Lower leg skin (tissue), 4 donors: ENCODE measurements at places on chromosomes 3 and 15. TPM values are rescaled to one million over a fixed set of nuclear protein-coding genes. Genes with fewer than 3 reads are reported as not detected.

TERC gene
- 128 TPM for total RNA-seq

HTR3E gene
- not detected for total RNA-seq

SLC22A14 gene
- total RNA-seq = not detected

DGKG gene
- total RNA-seq = 1.9 TPM

SLC12A8 gene
- 3.4 TPM for total RNA-seq

SENP7 gene
- 13.2 TPM for total RNA-seq

BCHE gene
- total RNA-seq = 5.7 TPM

SPSB4 gene
- total RNA-seq = 0.10 TPM

CYP19A1 gene
- 0.51 TPM for total RNA-seq

TNFAIP8L3 gene
- 24.0 TPM for total RNA-seq

CD200R1L gene
- total RNA-seq = not detected

SLC6A20 gene
- 0.44 TPM for total RNA-seq

CEMIP gene
- total RNA-seq = 5.2 TPM

SHC4 gene
- total RNA-seq = 2.3 TPM

TGM4 gene
- total RNA-seq = 0.26 TPM

UROC1 gene
- not detected for total RNA-seq

GYG1 gene
- 7.6 TPM for total RNA-seq

ISLR2 gene
- total RNA-seq = 0.91 TPM

NSMCE3 gene
- 8.8 TPM for total RNA-seq

ARNT2 gene
- 8.7 TPM for total RNA-seq

GTF2A2 gene
- total RNA-seq = 32.7 TPM

SLC27A2 gene
- total RNA-seq = 0.63 TPM

COL7A1 gene
- total RNA-seq = 208 TPM

IL5RA gene
- total RNA-seq = not detected

DNAJC13 gene
- 34.3 TPM for total RNA-seq

SERINC4 gene
- total RNA-seq = not detected

CASR gene
- total RNA-seq = not detected

VGLL4 gene
- total RNA-seq = 81.0 TPM

RBPMS2 gene
- total RNA-seq = not detected

ISLR gene
- total RNA-seq = 41.3 TPM

GRK7 gene
- not detected for total RNA-seq

GPR176 gene
- 0.53 TPM for total RNA-seq

DPPA2 gene
- not detected for total RNA-seq

C3orf52 gene
- 118 TPM for total RNA-seq

CCDC54 gene
- total RNA-seq = not detected

EIF4E3 gene
- total RNA-seq = 13.5 TPM

ZPLD1 gene
- 1.3 TPM for total RNA-seq

C3orf85 gene
- total RNA-seq = not detected

CILP gene
- 3.9 TPM for total RNA-seq

IMPG2 gene
- total RNA-seq = 0.11 TPM

MME gene
- total RNA-seq = 10.8 TPM

ADAMTS9 gene
- total RNA-seq = 2.2 TPM

SLC22A13 gene
- not detected for total RNA-seq

KNG1 gene
- total RNA-seq = not detected

LYZL4 gene
- not detected for total RNA-seq

STRIT1 gene
- total RNA-seq = 0.42 TPM

THBS1 gene
- total RNA-seq = 109 TPM

AGBL1 gene
- total RNA-seq = 0.91 TPM

GMNC gene
- total RNA-seq = not detected

CAMK2N2 gene
- total RNA-seq = not detected

CFAP100 gene
- total RNA-seq = not detected

MYRIP gene
- total RNA-seq = 1.2 TPM

ZBTB20 gene
- total RNA-seq = 41.3 TPM
